Dermis microvascular lymphatic vessel endothelial cell (primary cell): ENCODE measurements at places on chromosomes 6 and 20.

GRCh38 chr6:31792761-31793171 lies 2.8 kb downstream of the VARS1 start:
- peak; percentile 68 for DNase-seq

- no peak for DNase-seq
Measured at GRCh38 chr6:150514806-150515380, 84.8 kb upstream of the PLEKHG1 start.

DNA sequence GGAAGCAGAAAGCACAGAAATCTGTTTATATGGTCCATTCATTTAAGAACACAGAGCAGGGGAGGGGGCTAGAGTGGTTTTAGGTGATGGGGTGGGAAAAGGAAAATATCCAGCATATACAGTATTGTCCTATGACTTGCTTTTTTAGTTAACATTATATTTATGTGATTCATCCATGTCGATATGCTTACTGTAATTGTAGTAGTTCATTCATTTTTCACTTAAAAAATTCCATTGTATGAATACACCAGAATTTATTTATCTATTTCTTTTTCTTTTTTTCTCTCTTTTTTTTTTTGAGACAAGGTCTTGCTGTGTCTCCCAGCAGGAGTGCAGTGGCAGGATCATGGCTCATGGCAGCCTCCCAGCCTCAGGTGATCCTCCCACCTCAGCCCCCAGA lies 9.6 kb upstream of the PRIM2 start:
- no peak for DNase-seq

- no peak for DNase-seq
Measured at GRCh38 chr6:107786179-107786578, 37.9 kb downstream of the SCML4 start.

- DNase-seq, result peak; percentile 45
Measured at GRCh38 chr6:158170656-158171081, 2.5 kb downstream of the GTF2H5 start.

DNA sequence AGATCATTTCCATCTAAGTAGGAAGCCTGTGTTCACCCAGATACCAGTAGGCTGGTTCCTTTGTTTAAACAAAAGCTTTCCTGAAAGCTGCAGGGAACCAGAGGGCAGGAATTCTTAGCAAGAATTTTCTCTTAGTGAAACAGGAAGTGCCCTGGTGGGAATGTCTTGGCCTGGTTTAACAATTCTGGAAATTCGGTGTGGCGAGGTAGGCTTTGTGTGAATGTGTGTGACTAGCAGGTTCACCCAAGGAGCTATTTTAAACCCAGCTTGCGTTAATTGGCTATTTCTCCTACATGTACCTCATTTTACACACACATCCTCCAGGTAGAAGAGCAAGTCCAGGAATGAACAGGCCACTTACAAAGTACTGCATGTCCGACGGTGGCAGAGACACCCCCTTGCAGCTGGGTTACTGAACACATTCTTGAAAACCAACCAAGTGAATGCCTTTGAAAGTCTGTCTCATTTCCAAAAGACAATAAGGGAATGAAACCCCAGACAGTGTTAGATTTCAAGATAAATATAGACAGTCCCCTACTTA lies 64.6 kb downstream of the GFOD1 start:
- DNase-seq, result peak; percentile 90

DNA sequence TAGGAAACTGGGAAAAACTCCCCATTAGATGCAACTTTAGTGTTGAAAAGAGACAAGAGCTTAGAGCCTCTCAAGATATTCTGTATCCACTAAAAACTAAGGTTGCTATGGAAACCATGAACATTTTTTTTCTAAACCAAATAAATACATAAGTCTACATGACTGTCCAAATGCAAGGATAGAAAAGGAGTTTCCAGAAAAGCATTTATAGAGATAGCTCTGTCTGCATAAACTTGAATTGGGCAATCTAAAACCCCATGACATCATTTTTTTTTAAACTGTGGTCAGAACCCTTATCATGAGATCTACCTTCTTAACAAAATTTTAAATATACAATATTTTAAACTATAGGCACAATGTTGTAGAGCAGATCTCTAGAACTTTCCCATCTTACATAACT lies 36.4 kb upstream of the FAM83B start:
- no peak for DNase-seq

- no peak for DNase-seq
Measured at GRCh38 chr6:25934735-25935313, 4.3 kb upstream of the SLC17A2 start.

- no peak for DNase-seq
Measured at GRCh38 chr6:16473184-16473907, 235.0 kb downstream of the GMPR start.

DNA sequence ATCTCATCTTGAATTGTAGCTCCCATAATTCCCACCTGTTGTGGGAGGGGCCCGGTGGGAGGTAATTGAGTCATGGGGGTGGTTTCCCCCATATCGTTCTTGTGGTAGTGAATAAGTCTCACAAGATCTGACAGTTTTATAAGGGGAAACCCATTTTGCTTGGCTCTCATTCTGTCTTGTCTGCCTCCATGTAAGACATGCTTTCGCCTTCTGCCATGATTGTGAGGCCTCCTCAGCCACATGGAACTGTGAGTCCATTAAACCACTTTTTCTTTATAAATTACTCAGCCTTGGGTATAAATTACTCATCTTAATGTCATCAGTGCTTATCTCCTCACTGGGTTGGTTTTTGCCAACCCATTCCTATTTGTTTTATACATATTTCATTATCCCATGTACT lies 142.0 kb upstream of the GMDS start:
- DNase-seq, result no peak

DNA sequence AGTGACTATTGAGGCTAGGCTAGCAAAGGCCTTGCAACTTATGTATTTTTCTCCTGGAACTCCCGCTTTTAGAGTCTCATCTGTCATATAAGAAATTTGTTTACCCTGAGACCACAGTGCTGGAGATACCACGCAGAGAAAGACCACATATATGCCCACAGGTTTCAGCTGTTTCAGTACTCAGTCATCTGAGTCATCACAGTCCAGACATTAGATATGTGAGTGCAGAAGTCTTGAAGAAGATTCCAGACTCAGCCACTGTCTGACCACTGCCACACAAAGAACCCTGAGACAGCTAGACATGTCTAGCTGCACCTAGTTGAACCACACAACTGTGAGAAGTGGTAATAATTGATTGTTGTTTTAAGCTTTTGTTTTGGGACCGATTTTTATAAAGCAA lies 648.3 kb downstream of the EPM2A start:
- DNase-seq, result no peak

- peak; percentile 39 for DNase-seq
Measured at GRCh38 chr6:70706491-70707123, 38.9 kb downstream of the SMAP1 start.

DNA sequence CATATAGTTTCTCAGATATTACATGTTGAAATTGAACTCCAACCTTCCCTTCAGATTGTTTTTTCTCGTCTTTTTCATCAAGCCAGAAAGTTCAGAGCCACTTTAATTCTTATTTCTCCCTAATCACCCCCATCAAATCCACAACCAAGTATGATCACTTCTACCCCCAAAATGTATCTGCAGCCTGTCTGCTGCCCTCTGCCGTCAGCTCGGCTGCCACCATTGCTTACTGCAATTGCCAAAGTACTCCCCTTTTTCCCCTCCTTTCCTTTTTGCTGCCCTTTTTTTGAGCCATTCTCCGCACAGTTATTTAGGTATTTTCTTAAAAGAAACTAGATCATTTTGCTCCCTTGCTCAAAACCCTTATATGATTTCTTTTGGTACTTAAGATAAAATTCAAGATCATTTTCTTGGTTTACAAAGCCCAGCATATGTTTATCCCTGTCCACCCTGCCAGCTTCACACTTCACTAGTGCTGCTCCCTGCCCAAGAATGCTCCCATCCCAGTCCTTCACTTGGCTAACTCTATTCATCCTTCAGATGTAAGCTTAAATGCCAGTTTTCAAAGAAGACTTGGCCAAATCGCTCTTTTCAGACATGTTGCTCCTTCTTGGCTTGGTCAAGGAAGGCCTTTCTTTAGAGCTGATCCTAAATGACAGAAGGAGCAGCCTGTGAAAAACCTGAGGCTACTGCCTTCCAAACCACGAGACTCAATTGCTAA lies 63.7 kb downstream of the SH3BGRL2 start:
- DNase-seq, result no peak

DNA sequence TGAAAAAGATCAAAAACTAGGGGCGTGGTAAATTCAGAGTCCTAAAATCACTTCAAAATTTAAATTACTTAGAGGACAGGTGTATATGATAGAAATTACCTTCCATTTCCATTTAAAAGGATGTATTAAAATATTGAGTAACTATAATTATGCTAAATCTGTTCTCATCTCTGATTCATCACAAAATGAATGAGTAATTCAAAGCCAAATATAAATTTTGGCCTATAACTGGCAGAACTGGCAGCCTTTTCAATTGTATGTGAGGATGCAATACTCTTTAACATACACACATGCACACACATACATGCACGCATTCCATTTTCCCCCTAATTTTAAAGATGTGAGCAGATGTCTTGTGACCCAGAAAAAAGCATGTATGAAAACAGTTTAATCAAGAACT lies 194.6 kb downstream of the EPM2A start:
- no peak for DNase-seq

DNA sequence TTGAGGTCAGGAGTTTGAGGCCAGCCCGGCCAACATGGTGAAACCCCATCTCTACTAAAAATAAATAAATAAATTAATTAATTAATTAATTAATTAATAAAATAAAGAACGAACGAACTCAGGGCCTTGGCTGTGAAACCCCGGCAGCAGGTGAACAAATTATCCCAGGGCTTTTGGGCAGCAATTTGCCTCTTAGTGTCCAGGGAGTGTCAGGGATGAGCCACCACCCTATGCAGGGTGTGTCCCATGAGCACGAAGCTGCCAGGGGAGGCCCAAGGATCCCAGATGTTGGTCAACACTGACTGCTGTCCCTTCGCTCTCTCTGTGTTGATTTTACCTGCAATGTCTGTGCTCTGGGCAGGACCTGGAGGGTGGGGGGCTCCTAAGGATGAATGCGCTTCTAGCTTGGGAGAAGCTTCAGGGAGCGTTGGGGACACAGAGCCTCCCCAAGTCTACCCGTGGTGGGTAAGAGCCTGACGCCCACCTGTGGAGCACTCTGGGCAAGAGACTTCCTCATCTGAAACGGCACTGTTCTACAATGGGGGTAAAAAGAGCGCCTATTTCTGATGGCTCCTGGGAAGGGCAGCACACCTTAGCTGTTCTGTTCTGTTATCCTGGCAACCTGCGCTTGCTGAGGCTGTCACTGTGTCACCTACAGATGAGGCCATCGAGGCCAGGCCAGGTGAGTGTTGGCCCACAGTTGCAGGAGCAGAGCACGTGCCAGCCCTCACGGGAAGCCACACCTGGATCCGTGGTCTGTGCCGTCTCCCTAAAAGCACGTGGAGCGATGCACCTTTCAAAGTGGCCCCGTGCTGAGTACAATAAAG lies 125.5 kb upstream of the CDH4 start:
- DNase-seq, result no peak

DNA sequence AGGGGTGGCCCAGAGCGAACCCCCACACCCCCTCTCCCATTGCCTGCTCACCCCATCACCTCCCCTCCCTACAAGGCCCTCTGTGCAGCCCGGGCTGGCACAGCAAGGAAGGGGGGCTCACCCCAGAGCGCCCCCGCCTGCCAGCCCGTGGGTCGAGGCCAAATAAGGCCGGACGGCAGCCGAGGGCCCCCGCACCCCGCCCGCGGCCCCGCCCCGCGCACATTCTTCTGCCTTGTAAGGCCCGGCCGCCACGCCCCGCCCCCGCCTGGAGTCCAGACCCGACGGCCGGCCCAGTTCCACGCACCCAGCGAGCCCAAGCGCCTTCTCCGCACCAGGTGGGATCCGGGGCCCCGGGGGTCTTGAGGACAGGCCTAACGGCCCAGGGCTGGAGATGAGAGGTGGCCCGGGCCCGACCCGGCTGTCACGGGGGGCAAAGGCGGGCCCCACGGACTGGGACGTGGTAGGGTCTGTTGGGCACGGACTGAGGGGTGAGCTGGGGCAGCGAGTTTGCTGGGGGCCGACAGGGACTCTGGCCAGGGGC lies at the start of gene MYL9:
TSS of gene MYL9 (plus strand) at position 293 of the 541 bp plus-strand sequence. CDS start 3,366 bp downstream, outside the sequence.
- DNase-seq, result no peak

DNA sequence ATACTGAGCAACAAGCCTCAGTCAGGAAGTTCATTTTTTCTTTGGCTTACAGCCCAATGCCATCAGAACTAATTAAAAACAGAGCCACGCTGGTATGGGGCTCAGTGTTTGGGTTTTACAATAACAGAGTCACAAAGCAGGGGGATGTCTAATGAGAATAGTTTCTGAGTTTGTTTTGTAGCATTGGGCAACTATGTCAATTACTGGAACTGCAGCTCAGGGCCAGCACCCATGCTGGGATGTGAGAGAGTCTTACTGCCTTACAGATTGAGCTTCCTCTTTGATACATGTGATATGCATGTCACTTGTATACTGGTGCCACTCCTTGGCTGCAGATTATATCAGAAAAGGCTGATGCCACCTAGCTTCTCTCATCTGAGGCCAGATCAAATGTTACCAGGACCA lies 117.6 kb downstream of the TFAP2B start:
- DNase-seq, result no peak

GRCh38 chr6:132388291-132388690 lies 13.0 kb downstream of the MOXD1 start:
- DNase-seq, result no peak

DNA sequence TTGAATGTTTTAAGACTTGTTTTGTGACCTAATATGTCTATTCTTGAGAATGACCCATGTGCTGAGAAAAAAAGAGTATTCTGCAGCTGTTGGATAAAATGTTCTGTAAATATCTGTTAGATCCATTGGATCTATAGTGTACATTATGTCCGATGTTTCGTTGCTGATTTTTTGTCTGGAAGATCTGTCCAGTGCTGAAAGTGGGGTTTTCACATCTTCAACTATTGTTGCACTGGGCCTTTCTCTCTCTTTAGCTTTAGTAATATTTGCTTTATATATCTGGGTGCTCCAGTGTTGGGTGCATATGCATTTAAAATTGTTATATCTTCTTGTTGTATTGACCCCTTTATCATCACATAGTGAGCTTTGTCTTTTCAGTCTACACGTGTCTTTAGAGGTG lies 5.7 kb upstream of the SIRPB2 start:
- no peak for DNase-seq

- peak; percentile 62 for DNase-seq
Measured at GRCh38 chr6:41697861-41698781, 37.3 kb downstream of the TFEB start.

GRCh38 chr6:87741001-87741650 lies 39.1 kb upstream of the AKIRIN2 start:
- DNase-seq, result no peak

DNA sequence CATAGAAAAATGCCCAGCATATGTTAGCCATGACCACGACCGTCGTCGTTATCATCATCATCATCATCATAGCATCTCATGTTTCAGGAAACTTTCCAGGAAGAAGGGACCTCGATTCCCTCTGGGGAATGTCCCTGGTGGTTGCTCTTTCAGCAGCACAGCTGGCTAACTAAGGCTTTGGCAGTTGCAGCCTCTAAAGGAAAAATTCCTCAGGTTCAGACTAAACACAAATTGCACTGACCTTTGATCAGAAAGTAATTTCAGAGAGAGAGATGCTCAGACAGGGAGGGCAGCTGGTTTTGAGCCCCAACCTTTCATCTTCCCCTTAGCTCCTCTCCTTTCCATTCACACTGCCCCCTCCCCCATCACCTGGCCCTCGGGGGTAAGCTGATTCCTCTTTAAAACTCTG lies 5.6 kb upstream of the CFB start:
- no peak for DNase-seq

- DNase-seq, result no peak
Measured at GRCh38 chr6:87250019-87250418, 72.4 kb upstream of the SMIM8 start.

- no peak for DNase-seq
Measured at GRCh38 chr20:20849161-20849560, 136.7 kb upstream of the RALGAPA2 start.

GRCh38 chr6:22313796-22314195 lies 17.0 kb upstream of the PRL start:
- no peak for DNase-seq

GRCh38 chr20:21521596-21522480 lies 8.0 kb upstream of the NKX2-2 start:
- DNase-seq, result no peak
